GM06990 (cell line): ENCODE measurements at places on chromosomes 5 and 9.

DNA sequence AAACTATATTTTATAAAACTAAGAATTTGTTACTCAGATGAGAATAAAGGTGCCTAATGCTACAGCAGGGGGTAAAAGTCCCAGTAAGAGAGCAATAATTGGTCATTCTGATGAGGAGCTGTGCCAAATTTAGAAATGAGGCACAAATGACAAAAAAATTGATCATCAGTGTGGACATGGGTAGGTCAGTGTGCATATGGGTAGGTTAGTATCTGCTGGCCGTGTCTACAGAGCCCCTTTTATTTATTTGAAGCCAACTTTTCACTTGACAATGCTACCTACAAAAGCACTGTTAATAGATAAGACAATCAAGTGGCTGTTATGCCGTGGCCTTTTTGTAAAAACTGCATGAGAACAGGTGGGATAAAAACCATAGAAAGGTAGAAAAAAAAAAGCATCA, 454.6 kb downstream of the RAB3C start:
- no peak for DNase-seq

- DNase-seq = no peak
These were observed 170.2 kb upstream of the FREM1 start for GRCh38 chr9:15080401-15080800.

GRCh38 chr9:85067792-85068191, 398.3 kb downstream of the NTRK2 start:
- DNase-seq = peak; percentile 26

- DNase-seq = peak; percentile 66
These were observed 1.8 kb upstream of the FAM78A start for GRCh38 chr9:131277910-131278701.

DNA sequence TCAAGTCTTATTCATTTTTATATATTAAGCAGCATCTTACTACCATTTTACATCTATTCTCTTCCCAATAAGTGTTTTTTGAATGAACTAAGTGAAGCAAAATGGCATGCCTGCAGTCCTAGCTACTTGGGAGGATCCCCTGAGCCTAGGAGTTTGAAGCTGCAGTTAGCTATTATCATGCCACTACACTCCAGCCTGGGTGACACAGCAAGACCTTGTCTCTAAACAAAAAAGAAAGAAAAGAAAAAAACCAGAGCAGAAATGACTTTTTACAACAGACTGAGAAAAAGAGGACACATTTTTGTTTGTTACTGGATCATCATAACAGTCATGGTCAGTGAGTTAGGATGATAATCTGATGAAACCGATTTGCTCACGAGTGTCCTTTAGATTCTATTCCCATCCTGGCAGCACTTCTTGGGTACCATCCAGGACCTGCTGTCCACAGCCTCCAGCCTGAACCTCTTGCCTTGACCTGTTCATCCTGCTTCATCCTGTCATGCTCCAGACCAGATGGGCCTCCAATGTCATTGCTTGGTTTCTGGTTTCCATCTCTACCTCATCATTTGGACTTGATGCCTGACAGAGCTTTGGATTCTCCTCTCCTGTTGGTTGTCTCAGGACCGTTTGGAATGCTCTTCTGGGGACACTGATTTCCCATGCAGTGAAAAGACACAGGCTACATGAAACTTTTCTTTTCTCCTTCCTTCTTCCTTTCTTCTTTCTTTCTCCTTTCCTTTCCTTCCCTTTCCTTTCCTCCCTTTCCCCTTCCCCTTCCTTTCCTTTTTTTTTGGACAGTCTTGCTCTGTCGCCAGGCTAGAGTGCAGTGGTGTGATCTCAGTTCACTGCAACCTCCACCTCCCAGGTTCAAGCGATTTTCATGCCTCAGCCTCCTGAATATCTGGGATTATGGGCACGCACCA, 50.1 kb upstream of the GLRX start:
- no peak for DNase-seq

DNA sequence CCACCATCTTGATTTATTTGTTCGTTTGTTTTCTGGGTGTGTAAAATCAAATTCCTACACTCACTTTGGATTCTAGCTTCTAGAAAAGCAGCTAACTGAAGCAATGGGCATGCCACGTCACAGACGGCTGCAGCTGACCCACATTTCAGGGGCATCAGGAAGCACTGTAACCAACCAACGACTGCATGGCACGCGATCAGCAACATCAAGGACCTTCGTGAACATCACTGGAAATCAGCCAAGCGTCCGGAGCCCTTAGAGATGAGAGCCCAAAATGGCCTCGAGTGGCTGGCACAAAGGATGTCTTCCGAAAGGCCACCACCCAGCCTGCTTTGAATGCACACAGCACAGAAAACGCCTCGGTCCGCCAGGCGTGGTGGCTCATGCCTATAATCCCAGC, 191.1 kb downstream of the OLFM1 start:
- no peak for DNase-seq

GRCh38 chr5:35956429-35956828, 18.0 kb upstream of the CAPSL start:
- no peak for DNase-seq

GRCh38 chr5:163463063-163463435, 2.6 kb downstream of the HMMR start:
- no peak for DNase-seq

DNA sequence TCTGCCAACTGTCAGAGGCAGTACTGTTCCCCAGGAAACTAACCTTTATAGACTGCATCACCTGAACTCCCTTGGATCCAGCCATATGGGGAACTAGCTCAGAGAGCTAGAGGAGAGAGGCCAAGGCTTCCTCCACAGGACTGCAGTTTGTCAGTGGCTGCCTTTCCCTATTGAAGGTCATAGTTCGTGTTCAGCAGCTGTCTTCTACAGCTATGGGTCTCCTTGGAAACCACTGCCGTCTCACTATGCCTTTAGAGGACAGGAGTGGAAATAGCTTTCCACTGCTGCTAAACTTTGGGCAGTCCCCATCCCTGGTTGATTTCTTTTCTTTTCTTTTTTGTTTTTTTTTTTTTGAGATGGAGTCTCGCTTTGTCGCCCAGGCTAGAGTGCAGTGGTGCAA, 4.4 kb upstream of the SLIT3 start:
- DNase-seq = no peak

DNA sequence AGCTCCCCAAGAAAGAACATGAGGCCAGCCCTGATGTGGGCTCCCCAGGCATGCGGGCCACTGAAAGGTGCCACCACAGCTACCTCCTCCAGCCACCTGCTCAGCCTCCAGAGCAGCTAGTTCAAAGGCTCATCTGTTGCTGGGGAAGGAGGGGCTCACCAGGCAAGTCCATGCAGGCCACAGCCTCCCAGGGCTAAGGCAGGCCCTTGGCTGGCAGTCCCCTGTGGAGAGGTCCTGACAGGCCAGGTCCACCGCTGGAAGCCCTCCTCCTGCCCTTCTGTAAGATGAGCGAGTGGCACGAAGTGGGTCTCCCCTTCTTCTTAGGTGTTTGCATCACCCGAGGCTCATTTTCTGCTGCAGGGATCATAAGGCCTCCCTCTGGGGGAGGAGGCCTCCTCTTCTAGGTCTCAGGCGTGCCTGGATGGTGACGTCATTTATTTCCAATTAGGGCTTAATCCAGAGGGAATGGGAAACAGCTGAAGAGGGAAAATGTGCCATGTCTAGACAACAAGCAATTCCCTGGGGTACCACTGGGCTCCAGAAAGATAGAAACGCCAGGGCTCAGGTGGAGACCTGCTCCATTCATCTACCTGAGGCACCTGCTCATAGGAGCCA, 91.6 kb downstream of the CFAP90 start:
- DNase-seq = no peak

- no peak for DNase-seq
These were observed 210.1 kb upstream of the TRIM32 start for GRCh38 chr9:116476935-116477381.

GRCh38 chr9:136545965-136546696, at the start of gene NOTCH1:
Gene NOTCH1, minus strand, starts transcription at chr9:136546048. Its CDS starts 262 bp downstream, at chr9:136545786.
- DNase-seq = peak; percentile 98

GRCh38 chr5:62208218-62208852, 97.7 kb upstream of the KIF2A start:
- DNase-seq = no peak

DNA sequence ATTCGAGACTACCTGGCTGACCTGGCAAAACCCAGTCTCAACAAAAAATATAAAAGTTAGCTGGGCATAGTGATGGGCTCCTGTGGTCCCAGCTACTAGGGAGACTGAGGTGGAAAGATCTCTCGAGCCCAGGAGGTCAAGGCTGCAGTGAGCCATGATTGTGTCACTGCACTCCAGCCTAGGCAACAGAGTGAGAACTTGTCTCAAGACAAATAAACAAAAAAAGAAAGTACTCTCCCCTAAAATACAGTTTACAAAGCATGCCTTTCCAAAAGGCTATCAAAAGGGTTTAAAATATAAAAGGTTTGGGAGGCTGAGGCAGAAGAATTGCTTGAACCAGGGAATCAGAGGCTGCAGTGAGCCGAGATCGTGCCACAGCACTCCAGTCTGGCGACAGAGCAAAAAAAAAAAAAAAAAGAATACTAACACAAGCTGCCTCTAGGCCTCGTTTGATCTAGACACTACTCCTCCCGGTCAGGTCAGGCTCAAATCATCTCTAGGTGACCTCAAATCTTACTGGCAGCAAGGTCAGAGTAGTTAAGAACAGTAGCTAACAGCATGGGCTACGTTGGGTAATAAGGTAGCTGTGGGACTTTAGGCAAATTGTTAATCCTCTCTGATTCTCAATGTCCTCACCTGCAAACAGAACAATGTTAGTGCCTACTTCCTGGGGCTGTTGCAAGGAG, 9.3 kb downstream of the NAIF1 start:
- DNase-seq = no peak

DNA sequence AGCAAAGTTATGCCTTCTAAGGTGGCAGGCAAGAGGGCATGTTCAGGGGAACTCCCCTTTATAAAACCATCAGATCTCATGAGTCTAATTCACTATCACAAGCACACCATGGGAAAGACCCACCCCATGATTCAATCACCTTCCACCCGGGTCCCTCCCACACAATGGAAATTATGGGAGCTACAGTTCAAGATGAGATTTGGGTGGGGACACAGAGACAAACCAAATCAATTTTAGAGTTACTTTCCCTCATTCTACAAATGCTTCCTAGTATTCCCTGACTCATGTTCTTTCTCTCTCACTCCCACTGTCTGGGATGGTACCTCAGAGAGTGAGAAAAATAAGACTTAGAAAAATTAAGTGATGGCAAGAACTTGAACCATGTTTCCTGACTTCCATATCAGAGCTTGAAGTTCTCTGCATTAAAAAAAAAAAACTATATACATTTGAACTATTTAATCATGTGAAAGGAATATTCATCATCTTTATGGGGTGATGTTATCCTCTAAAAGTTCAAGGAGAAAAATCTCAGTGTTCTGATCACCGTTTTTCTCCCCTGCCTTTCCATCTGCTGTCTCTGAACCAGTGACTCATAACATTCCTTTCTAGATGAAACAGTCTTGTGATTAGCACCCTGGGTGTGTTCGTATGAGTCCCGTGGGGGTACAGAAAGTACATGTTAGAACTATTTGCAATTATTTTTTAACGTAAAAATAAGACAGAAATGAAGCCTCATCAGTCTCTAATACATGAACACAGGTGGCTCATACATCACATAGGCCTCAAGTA, 282.9 kb downstream of the SLF1 start:
- DNase-seq = peak; percentile 17

DNA sequence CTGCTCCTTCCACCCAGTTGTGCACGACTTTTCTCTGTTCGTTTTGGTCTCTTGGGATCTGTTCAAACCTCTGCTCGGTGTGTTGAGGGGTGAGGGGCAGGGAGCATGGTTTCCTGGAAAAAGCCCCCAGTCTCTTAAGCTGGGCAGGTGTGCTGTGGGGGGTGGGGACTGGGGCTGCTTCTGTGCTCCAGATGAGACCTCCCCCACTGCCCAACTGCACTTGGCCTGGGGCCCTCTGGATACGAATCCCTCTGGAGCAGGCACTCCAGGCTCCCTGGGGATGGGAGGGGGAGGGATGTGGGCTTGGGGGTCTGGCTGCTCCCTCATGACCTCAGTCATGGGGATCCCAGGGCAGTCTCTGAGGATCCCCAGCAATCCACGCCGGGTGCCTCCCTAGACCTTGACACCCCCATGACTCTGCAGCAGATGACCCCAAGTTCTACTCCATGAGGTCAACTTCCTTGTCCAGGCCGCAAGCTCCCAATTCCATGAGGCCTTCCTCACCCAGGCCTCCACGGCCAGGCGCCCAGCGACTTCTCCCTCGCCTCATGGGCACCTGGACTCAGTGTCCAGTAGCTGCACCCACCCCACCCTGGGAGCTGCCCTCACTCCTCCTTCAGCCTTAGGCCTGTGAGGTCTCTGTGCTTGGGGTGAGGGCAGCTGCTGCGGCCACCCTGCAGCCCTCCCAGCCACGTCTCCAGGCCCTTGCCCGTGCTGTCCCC, 5.9 kb upstream of the AHRR start:
- DNase-seq = no peak
